ENCODE measurements at places on chromosomes 4 and X.

- DNase-seq = peak; percentile 88
Observed at GRCh38 chrX:129777218-129778030, 2.3 kb upstream of the SASH3 start.

GRCh38 chrX:19721726-19722370 lies 165.6 kb downstream of the SH3KBP1 start:
- no peak for DNase-seq

GRCh38 chrX:12657881-12658280 lies 133.3 kb upstream of the PRPS2 start:
- no peak for DNase-seq

- no peak for DNase-seq
Observed at GRCh38 chr4:88286897-88287296, 2.5 kb upstream of the PPM1K start.

DNA sequence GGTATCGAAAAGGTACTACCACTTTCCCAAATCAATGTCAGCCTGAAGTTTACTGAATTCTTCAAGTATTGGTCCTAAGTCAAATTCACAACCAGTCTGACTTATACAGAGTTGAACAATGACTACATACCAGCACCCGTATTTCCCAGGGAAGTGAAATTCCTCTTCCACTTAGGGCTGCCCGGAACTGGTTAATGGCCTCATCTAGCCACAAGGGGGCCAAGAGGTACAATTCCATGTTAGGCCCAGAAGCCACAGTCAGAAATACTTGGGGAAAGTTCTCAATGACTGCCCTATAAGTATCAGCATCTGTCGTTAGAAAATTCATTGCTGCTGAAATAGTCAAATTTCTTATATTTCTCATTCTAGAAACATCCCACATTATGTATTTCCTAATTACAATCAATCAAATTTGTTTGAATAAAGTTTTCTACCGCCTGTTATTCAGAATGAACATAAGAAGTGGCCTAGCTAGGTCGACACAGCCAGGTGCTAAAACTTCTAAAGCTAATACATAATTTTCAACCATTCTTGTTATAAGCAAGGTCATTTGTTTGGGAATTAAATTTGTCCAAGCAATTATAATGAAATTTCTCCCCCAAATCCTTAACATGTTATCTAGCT lies 5.6 kb upstream of the PCDH7 start:
- DNase-seq = no peak

GRCh38 chr4:3436048-3436797 lies 5.5 kb upstream of the HGFAC start:
- no peak for DNase-seq

GRCh38 chrX:10111364-10112148 lies 45.2 kb upstream of the CLCN4 start:
- peak; percentile 69 for DNase-seq

- no peak for DNase-seq
Observed at GRCh38 chrX:17931855-17932254, 70.8 kb upstream of the RAI2 start.

- DNase-seq = no peak
Observed at GRCh38 chr4:55272589-55272988, 73.5 kb upstream of the SRD5A3 start.

DNA sequence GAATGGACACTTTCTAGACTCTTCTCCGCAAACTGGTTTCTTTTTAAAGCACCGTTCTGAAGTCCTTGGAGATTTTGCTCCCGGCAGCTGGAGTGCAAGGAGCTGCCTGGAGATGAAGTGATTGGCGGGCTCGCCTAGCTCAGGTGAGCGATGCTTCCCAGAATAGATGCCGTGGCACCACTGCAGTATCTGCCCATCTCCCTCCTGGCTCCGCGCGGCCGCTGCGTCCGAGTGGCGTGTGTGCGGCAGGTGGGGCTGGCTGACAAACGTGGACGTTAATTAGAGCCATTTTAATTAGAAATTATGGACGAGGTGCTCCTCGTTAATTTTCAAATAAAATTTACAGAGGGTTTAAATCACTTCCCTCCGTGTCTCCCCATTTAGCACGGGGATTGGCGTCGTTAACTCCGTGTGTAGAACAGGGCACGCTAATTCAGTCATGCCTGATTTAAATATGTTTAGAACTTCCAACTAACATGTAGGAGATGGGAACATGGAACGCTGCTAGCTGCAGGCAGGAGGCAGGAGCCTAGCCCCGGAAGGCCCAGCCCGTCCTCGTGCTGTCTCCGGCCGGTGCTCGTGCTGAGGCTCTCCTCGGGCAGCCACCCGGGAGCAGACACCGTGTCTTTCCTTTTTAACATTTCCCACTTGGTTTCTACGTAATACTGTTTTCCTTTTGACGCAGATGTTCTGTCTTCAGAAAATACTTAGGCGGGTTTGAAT lies 11.6 kb downstream of the UVSSA start:
- DNase-seq = no peak

GRCh38 chr4:143424276-143424675 lies 87.6 kb downstream of the GAB1 start:
- no peak for DNase-seq

DNA sequence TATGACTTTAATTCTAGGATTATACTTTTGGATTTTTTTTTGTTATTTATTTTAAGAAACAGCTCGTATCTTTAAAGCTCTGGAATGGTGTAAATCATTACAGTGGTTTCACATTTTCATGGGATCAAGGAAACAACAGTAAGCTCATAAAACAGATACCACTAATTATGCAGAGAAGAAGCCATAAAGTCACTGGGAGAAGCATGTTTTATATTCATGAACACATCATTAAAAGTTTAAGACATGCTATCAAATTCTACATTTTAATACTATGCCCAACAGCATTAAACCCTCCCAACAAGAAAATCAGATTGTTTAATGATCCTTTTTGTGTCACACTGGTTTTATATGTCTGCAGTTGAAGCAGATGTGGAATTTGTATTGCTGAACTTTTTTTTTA lies 149.9 kb downstream of the FBXO8 start:
- no peak for DNase-seq

- DNase-seq = no peak
Observed at GRCh38 chrX:101906136-101906796, 25.6 kb downstream of the ZMAT1 start.

DNA sequence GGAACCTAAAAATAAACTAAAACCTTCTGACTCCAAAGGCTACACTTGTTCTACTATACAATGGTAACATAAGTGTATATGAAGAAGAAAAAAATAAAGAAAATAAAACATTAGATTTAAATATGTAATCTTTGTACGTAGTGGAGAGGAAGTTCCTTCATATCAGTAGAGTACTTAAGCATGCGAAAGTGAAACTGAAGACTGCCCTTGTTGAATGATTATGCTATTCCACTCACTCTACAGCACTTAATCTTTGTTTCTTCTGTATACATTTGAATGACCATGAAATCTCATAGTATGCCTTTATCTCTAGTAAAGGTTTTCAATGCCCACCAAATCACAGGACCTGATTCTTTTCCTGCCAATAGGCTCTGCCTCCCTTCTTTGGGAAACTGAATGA lies 78.9 kb downstream of the NDST3 start:
- no peak for DNase-seq

- DNase-seq = no peak
Observed at GRCh38 chr4:73988061-73988460, at the start of gene PPBP. PPBP (minus strand) TSS chr4:73988190; CDS start chr4:73988103, 87 bp downstream.

DNA sequence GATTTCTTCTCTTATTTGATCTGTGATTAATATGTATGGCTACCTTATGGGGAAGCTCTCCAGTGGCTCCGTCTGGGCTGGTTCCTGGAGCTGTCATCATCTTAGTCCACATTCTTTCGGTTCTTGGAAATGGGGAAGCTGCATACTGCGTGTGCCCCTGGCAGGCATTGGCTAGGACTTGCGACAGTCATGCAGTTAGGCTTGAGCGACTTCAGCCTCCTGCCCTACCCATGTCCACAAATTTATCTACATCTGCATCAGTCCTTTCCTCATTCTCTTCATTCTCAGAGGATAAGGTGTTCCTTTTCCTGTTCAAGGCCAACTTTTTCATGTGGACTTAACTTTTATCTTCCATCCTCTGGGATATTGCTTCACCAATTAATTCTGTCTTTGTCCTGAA lies 214.2 kb downstream of the RELL1 start:
- no peak for DNase-seq

DNA sequence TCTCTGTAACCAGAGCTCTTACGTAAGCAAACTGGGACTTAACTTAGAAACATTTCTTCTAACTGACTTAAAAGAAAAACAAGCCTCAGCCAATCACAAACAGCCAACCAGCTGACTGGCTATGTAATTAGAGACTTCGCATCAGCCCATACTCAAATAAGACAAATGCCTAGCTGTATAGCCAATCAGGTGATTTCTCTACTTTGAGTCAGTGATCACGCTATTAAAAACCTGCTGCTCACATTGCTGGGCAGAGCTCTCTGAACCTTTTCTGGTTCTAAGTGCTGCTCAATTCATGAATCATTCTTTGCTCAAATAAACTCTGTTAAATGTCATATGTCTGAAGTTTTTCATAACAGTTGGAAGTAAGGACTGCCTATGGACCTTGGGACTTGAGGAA lies 9.9 kb upstream of the SMIM10L2A start:
- DNase-seq = no peak

DNA sequence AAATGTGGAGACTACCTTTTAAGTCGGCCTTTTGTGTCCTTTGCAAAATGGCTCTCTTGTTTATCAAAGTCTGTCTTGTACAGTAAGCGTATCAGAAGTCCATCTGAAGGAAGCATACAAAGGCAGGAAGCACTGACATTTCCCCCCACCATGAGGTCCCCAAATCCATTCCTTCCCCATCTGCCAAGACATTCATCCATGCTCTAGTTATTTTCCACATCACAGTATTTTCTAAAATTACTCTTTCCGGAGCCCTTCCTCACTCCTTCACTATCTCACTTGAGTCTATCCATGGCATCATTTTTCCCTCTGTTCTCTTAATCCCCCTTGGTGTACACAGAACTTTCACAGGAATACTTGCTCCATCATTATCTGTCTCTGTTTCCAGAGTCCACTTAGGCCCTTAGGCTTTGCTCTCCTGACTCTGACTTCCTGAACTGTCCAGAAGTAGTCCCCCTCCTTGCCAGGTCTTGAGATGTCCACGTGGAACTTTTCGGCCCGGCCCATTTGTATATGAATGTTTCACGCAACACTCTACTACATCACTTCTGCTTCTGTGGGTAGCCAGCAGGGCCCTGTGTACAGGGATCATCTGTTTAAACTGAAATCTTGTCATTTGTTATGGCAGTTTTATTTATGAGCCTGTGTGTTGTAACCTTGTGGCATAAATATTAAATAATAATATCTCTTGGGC lies 2.1 kb downstream of the SEL1L3 start:
- DNase-seq = no peak

- DNase-seq = no peak
Observed at GRCh38 chr4:142369141-142369540, 477.0 kb downstream of the INPP4B start.

DNA sequence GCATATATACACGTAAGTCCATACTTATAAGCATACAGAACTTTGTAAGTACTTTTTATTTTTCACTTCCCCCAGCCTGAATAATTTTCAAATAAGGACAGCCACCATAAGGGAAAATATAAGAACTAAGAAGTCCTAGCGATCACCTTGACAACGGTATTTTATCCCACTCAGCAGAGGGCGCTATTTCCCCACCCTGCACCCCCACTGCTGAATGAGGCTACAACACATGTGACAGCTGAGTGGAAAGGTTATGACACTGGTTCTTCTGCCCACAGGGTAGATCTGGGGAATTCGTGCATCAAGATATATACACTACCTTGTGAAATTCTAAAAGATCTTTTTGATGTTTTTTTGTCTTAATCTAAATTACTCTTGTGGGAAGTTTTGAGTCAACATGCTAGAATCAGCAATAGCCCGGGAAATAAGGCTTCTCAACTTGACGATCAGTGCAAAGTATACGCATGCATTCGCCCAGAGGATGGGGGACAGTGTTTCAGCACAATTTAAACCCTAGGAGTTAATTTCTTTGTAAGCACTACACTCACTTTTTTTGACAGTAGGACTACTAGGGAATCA lies 151.5 kb downstream of the CORIN start:
- DNase-seq = peak; percentile 64

DNA sequence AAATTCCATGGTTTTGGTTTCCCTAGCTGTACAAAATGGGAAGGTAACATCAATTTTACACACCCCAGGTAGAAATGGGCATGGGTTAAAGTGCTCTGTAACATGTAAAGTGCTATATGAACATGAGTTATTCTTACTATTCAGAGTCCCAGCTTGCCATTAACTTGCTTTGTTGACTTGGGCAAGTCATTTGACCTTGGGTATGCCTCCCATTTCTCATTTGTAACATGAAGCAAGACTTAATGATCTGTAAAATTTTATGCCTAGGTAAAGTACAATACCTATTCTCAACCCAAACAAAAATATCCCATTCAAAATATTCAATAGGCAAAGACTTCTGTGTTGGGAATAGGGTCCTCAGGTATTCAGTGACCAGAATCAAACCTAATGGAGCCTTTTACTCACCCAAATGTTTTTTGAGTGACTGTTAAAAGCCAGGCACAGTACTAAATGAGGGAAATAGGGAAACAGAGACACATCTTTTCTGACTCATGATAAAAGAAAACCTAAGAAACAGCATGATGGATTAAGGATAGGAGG lies 126.6 kb downstream of the SH3RF1 start:
- DNase-seq = no peak

GRCh38 chr4:107826421-107826980 lies 1.8 kb downstream of the SGMS2 start:
- DNase-seq = no peak

- no peak for DNase-seq
Observed at GRCh38 chr4:108351791-108352190, 183.1 kb upstream of the LEF1 start.

DNA sequence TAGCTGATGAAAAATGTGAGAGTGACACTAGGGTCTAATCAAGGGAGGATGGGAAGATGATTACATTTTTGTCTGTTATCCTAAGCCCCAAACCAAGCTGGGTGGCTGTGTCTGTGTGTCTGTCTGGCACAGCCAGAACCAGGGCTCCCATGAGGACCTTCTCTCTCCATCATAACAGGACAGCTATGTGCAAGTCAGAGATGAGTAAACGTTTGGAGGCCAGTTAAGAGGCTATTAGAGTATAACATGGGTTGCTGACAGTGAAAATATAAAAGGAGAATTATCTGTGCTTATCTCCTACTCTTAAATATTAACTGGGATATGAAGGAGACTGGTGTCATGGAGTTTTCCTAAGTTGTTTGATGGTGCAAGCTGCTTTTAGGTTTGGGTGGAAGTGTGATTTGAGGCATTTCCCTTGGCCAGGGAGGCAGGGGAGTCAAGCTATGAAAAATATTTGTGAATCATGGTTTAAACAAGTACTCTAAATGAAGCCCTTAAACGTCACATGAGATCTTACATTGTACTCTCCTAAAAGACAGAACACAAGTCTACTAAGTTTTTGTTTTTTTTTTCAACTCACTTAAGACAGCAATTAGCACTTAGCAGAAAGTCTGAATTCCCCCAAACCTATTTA lies 156.2 kb downstream of the ENOX2 start:
- DNase-seq = no peak

- DNase-seq = no peak
Observed at GRCh38 chr4:148857239-148857972, 415.2 kb upstream of the NR3C2 start.

Measured in CD4-positive, alpha-beta T cell (primary cell).